ENCODE measurements at places on chromosomes 11 and 22. TPM values are rescaled to one million over a fixed set of nuclear protein-coding genes. Genes with fewer than 3 reads are reported as not detected.

Gene ZDHHC13
- total RNA-seq, result 14.8 TPM

Gene ACRV1
- total RNA-seq, result not detected

Gene CDC42BPG
- 1.2 TPM for total RNA-seq

Gene H19
- 8.8 TPM for total RNA-seq

Gene CEND1
- total RNA-seq, result 1.1 TPM

Gene TMEM135
- 15.0 TPM for total RNA-seq

Gene MRGPRX4
- not detected for total RNA-seq

Gene ELMOD1
- total RNA-seq, result 0.34 TPM

Gene LDHAL6A
- not detected for total RNA-seq

Gene OR51B4
- total RNA-seq, result not detected

Gene SLC5A4
- total RNA-seq, result not detected

Gene RAB38
- total RNA-seq, result 1.0 TPM

Gene ATG13
- total RNA-seq, result 55.0 TPM

Gene CNIH2
- 1.1 TPM for total RNA-seq

Gene NLRP14
- not detected for total RNA-seq

Gene OR6Q1
- total RNA-seq, result not detected

Gene RFPL1
- not detected for total RNA-seq

Gene FAM180B
- not detected for total RNA-seq

Gene BCO2
- total RNA-seq, result 0.93 TPM

Gene FOXR1
- total RNA-seq, result not detected

Gene SMIM35
- total RNA-seq, result not detected

Gene OR10D3
- not detected for total RNA-seq

Gene KCNJ11
- total RNA-seq, result 0.39 TPM

Gene KCNE3
- total RNA-seq, result not detected

Gene ANKK1
- total RNA-seq, result not detected

Gene MMP20
- total RNA-seq, result not detected

Gene CELF1
- 53.7 TPM for total RNA-seq

Gene CBX7
- total RNA-seq, result 1.5 TPM

Gene ACTN3
- total RNA-seq, result not detected

Gene SLC22A12
- not detected for total RNA-seq

Gene CRYBA4
- not detected for total RNA-seq

Gene GUCY1A2
- 0.10 TPM for total RNA-seq

Gene PRR33
- total RNA-seq, result not detected

Gene CAT
- total RNA-seq, result 36.1 TPM

Gene GPHA2
- not detected for total RNA-seq

Gene RELT
- total RNA-seq, result 11.1 TPM

Gene CALCA
- not detected for total RNA-seq

Gene GCAT
- 3.6 TPM for total RNA-seq

Gene GPR83
- 0.07 TPM for total RNA-seq

Gene CHRNA10
- total RNA-seq, result 0.84 TPM

Gene MS4A6A
- total RNA-seq, result not detected

Gene RAC2
- 0.14 TPM for total RNA-seq

Gene SCGB1A1
- total RNA-seq, result not detected

Gene ADM
- 73.5 TPM for total RNA-seq

Gene CARD10
- total RNA-seq, result 40.8 TPM

Gene LRRC4C
- not detected for total RNA-seq

Gene PAX6
- 1.6 TPM for total RNA-seq

Gene MOV10L1
- not detected for total RNA-seq

Gene CYP2D6
- 0.31 TPM for total RNA-seq

Gene CHST1
- total RNA-seq, result 1.2 TPM

All from A549 treated with DMSO at 1 μM for 4 hours (cell line).